MM.1S (cell line): ENCODE measurements at places on chromosomes 4 and X.
A peak's percentile ranks its signal among the peaks of the same experiment; 100 is the strongest.

DNA sequence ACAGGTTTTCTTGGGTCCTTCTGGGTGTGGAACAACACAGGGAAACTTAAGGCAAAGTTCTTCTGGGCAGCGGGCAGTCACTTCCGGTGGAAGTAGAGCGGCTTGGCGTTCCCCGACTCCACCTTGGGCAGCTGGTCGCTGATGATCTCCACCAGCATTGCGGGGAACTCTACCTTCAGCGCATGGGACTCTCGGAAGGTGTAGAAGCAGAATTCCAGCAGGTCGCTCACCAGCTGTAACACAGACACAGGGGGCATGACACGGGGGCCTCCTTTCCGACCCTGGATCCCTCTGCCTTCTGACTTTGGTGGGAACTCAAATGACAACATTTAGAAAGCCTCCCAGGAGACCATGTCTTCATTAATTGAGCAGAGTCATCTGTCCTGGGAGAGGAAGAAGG, 349.4 kb downstream of the ARHGAP10 start:
- no peak for DNase-seq

DNA sequence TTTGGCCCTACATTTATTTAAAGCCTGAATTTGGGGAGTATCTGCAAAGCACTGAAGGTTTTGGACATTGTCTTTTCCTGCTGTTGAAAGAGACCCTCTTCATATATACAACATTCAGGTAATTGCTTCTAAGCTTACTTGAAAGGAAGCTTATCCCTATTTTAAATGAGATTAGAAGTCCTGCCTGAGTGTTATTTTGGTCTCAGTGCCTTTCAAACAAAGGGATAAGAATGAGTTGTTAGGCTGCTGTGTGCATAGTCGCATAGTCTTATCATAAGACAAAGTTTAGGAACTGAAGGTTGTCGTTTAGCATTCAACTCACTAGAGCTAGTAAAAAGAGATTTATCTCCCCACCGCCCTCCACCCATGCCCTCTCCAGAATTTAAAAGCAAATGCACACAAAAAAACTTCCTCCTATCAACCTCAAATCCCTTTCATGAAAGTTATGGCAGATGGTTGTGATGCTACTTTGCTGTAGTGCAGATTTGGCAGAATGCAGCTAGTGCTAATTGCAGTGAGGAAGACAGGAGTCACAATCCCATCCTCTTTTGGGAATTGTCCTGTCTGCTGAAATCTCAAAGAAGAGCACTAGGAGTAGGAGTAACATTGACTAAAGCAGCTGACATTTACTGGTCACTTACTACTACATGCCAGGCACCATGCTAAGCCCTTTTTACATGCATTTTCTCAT, 5.8 kb downstream of the HERC3 start:
- no peak for DNase-seq

GRCh38 chr4:153348006-153348405, 3.5 kb downstream of the MND1 start:
- no peak for DNase-seq

GRCh38 chrX:74510401-74510800, 89.1 kb downstream of the SLC16A2 start:
- no peak for DNase-seq

DNA sequence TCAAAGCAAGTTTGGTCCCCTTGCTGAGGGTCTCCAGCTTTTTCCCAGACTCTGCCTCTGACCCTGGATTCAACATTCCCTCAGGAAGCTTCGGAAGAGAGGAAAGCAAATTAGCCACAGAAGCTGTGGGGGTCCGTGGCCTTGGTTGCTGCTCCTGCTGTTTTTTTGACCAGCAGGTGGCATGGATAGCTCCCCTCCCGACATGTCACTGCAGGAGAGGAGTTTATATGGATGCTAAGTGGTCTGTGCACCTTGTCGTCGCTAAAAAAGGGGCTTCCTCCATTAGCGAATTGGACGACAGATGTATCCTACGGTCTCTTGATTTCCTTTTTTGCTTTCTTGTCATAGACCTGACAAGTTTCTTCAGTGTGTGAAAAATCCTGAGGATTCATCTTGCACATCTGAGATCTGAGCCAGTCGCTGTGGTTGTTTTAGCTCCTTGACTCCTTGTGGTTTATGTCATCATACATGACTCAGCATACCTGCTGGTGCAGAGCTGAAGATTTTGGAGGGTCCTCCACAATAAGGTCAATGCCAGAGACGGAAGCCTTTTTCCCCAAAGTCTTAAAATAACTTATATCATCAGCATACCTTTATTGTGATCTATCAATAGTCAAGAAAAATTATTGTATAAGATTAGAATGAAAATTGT, 70.2 kb downstream of the CD38 start:
- no peak for DNase-seq

DNA sequence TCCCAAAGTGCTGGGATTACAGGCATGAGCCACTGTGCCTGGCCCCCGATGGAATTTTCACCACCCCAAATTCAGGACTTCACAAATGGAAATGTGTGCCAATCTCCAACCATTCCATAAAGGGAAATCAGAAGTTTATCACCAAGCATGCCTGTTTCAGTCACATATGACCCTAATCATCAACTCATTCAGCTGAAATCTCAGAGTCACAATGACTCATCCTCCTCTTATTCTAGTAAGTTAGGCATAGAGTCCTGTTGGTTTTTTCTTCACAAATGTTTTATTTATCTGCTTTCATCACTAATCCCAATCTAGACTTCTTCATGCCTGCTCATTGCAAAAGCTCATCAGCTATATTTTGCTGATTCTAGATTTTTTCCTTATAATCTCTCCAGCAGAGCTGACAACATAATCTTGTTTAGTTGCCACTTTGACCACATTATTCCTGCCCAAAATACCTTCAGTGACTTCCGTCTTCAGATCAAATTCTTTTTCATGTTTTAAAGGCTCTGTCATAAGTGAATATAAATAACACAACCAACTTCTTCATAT, 83.3 kb downstream of the SLC7A11 start:
- DNase-seq, result no peak

GRCh38 chr4:4386736-4387392, at the start of gene NSG1:
NSG1 (plus strand) TSS chr4:4387102; CDS start chr4:4387630, 528 bp downstream.
- DNase-seq, result no peak

DNA sequence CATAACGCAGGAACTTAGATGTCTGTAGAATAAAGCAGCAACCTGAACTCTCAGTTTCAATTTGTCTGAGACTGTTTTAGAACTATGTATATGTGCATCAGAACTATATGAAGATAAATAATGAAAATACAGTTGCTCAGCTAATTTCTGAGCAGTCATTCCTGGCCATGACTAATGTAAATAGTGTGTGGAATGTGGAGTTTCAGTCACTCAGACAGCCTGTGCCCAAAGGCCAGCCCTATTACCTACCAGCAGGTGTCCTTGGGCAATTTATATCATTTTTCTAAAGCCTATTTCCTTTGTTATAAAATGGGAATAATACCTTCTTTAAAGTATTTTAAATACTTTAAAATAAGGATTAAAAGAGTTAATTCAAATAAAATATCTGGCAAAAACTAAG, 56.0 kb upstream of the RELL1 start:
- DNase-seq, result peak; percentile 30

GRCh38 chr4:5787311-5787710, 76.3 kb downstream of the EVC start:
- no peak for DNase-seq

GRCh38 chr4:108933046-108933445, 170.2 kb upstream of the ETNPPL start:
- DNase-seq, result no peak

DNA sequence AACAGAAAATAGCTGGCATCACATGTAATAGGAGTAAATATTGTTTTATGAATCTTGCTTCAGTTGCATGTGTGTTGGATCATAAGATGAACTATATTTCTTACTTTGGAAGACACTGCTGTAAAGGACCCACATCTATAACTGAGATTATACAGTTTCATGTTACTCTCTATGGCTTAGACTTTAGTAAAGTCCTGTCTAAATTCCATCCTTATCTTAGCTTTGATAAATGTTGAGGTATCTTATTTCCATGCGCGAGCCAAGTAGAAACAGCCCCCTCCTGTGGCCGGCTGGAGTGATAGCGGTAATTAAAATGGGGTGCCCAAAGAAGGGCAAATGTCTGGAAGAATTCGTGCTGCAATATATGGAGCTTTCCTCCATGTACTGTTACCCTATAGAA, 43.0 kb downstream of the CCDC158 start:
- DNase-seq, result peak; percentile 68

- DNase-seq, result no peak
Observed at GRCh38 chrX:38618180-38618579, 56.8 kb downstream of the TSPAN7 start.

DNA sequence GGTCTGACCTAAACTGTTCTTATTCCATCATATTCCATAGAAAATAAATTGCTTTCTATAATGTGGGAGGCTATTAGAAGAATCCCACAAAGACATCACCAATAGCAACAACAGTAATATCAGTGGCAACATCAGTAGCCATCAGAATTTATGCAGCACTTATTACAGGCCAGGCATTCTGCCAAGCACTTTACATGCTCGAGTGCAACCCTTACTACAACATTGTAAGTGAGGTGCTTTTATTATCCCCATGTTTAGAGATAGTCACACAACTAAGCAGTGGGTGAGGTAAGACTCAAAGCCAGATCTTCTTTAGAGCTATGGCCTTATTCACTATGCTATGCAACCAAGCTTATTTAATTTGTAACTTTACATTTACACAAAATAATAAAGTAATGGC, 317.1 kb upstream of the BMP3 start:
- no peak for DNase-seq

- no peak for DNase-seq
Observed at GRCh38 chr4:54226404-54227255, 2.5 kb upstream of the PDGFRA start.

GRCh38 chrX:20361890-20362262, 95.2 kb upstream of the RPS6KA3 start:
- DNase-seq, result no peak

DNA sequence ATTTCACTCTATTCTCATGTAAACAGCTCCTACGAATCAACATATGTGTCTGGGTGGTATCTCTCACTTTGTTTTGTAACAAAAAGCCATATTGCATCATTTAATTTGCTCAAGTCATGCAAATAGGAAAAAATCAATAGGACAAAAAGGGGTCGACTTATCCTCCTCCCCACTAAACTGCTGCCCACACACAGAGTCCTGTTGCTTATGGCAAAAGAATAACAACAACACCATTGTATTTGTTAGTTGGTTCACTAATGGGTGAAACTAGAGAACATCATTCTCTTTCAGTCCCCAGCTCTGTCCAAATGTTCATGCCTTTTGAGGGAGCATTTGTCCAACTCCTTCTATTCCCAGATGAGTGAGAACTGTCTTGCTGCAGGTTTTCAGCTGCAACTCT, 2.1 kb downstream of the HHIP start:
- no peak for DNase-seq
